Activated T-helper 9 cell treated with anti-CD3 and anti-CD28 coated beads, Interleukin-2, amount 50 U/mL, for 16 hours (primary cell): ENCODE measurements at places on chromosomes 1 and 21.

- DNase-seq, result no peak
Observed at GRCh38 chr1:30693822-30694221, 29.6 kb downstream of the MATN1 start.

DNA sequence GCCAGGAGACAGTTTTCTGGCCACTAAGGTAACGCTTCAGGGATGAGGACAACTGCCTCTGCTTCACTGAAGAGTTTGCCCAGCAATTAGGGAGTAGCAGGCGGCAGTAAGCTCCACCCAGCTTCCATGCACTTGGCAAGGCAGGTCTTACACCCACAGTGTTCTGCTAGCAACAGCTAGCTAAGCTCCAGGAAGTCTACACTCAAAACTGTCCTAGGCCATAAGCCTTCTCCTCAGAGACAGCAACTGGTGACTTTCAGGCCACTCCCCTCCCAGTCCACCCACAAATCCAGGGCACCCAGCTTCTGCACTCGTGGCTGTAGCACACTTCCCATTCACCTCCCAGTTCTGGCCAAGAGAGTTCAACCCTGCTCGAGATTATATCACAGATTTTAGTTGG lies 47.3 kb downstream of the KMO start:
- no peak for DNase-seq

DNA sequence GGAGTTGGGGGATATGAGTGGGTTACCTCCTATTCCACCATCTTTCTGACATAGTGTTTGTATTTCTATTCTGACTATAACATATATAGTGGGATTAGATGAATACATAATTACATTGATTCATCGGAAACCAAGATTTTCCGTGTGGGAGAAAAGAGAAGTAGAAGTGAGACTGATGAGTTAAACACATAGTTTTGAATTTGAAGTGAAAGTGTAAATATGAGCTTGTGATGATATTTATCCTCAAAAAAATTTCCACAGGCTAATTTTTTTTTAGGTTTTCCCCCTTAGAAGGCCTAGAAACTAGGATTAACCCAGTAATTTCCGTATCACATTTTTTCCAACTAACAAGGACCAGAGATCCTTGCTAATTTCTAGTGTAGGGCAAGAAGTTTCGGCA lies 6.9 kb downstream of the CD1B start:
- DNase-seq, result no peak

GRCh38 chr1:157107702-157108101 lies 8.1 kb upstream of the ETV3L start:
- no peak for DNase-seq
